Substantia nigra (tissue), 51 donors: ENCODE measurements at places on chromosomes 1 and 21.

GRCh38 chr1:34885405-34886247 lies 26.1 kb upstream of the SMIM12 start:
- no peak for DNase-seq

- DNase-seq = no peak
Observed at GRCh38 chr1:93979718-93980319, 70.6 kb upstream of the GCLM start.

DNA sequence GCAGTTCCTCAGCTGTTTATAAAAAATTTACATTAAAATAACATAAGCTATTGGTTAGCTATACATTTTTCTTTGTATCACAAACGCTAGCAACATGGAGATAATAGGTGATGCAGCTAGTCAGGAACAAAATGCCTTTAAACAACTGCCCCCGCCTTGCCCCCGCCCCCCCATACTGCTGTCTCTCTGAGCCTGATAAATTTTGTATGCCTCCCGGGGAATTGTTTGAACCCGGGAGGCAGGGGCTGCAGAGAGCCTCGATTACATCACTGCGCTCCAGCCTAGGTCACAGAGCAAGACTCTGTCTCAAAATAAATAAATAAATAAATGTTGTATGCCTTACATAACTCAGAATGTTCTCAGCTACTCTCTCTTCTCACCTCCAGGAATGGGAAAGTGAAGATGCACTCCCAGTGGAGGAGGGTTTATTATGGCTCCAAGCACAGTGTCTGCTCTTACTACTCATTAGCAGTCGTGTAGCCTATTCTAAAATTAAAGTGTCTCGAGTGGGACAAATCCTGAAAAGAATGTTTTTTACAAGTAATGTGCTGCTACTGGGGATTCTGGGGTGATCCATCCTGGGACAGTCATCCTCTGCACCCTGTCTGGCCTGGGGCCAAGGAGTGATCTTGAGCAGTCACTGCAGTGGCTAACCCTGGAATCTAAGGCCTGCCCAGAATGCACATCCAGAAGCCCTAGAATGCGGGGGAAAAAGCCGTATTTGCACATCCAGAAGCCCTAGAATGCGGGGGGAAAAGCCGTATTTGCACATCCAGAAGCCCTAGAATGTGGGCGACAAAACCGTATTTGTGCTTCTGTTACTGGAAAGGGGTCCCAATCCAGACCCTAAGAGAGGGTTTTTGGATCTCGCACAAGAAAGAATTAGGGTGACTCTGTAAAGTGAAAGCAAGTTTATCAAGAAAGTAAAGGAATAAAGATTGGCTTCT lies 39.4 kb upstream of the ZNF496 start:
- DNase-seq = no peak

DNA sequence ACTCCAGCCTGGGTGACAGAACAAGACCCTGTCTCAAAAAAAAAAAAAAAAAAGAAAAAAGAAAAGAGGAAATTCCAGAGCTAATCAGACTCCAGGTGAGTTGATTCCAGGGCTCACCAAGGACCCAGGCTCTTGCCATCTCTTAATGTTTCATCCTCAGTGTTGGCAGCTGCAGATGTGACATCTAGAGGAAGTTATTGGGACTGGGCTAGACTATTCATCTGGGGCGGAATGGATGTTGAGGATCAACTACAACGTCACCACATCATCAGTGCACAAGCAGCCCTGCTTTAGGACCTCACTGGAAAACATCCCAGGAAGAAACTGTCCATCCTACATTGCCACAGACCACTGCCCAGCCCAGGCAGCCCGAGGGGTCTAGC lies 28.6 kb upstream of the PARP1 start:
- DNase-seq = no peak

DNA sequence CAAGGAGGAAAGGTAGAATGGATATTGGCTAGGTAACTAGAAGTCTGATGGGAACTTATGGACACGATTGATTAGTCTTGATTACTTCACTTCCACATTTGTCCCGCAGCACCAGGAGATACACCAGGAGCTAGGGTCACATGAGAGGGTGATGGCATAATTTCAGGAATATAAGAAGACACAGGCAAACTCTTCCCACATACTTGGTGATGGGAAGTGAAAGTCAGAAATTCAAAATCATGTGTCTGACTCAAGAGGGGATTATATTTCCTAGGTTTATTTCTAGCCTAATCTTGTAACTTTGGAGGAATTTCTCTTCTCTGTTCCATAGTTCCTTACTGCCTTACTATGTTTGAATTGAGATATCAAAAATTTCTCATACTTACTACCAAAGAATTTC lies 185.0 kb downstream of the PBX1 start:
- DNase-seq = no peak

- no peak for DNase-seq
Observed at GRCh38 chr1:7339953-7340352, 431.1 kb upstream of the VAMP3 start.

GRCh38 chr1:233294913-233295236 lies 650 bp downstream of the PCNX2 start:
- no peak for DNase-seq

GRCh38 chr1:78902641-78903040 lies 103.9 kb downstream of the ADGRL4 start:
- DNase-seq = no peak

- DNase-seq = peak; percentile 41
Observed at GRCh38 chr1:204846546-204846945, 24.1 kb upstream of the NFASC start.

DNA sequence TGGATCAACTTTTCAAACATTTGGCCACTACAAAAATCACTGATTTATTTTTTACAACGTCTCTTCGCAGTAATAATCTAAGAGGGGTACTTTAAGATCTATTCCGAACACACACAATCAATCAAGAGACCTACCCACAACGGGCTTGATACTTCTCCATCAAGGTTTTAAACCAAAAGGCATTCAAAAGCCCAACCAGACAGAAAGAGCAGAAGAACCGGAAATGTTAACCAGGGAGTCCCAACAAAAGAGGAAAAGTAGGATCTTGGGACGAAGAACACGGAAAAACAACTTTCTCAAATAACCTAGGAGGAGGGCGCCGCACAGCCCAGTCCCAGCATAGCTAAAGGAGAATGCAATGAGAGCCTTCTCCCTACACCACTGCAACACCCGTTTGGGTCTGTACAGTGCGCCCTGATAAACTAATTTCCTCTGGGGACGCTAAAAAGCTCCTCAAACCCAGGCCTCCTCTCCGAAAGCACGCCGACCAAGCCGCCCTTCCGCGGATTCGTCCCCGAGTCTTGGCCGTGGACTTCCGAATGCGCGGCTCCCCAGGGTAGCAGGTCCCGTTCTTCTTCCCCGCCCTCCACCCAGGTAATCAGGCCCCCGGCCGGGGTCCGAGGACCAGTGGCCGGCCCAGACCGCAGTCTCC lies 623 bp downstream of the RPL22 start:
- DNase-seq = no peak

- DNase-seq = no peak
Observed at GRCh38 chr1:55143684-55144083, 71.5 kb downstream of the USP24 start.

DNA sequence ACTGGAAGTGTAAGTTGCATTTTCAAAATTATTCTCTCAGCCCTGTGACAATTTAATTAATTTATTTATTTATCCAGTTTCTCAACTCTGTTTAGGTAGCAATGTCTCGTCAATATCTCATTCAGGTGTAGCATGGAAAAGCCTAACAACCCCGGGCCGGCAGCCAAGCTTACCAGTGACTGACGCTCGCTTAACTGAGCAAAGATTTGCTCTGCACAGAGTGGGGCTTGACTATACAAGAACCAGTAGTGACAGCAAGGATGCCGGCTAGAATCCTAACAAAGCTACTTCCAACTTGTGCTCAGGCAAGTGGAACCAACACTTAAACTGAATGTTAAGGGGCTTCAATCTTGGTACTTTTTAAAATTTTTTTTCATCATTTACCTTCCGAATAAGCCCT lies 80.9 kb upstream of the ESRRG start:
- no peak for DNase-seq

DNA sequence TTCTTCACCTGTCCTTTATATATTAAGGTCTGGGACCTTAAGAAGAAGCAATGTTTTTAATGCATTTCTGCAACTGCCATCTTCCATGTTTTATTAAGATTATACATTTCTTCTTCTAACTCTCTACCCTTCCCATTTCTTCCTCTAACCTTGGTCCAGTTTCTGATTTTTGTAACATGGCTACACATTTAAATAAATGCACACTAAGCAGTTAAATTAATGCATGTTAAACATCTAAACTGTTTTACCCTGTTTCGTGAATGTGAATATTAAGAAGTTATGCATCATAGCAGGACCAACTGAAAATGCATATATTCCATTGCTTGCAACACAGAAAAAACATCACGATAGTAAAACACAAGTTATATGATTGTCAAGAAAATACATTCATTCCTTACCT lies 3.7 kb downstream of the BRINP3 start:
- no peak for DNase-seq

DNA sequence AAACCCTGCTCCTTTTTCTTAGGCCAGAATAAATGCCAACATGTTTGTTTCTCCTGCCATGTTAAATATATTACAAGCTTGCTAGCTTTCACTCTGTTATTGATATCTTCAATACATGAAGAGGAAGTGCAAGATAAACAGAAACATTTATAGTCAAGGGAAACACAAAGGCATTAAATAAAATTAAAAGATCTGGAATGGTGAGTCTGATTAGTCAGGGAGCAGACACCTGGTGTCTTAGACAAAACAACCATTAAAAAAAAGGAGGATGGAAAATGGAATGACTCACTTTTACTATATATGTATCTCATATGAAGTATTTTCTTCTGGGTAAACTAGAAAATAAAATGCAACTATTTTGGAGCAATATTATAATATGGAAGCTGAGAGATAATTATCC lies 123.3 kb downstream of the SMYD3 start:
- no peak for DNase-seq

GRCh38 chr1:154427173-154428139 lies 22.3 kb downstream of the IL6R start:
- DNase-seq = no peak
